ENCODE measurements at places on chromosomes 1 and 21.

DNA sequence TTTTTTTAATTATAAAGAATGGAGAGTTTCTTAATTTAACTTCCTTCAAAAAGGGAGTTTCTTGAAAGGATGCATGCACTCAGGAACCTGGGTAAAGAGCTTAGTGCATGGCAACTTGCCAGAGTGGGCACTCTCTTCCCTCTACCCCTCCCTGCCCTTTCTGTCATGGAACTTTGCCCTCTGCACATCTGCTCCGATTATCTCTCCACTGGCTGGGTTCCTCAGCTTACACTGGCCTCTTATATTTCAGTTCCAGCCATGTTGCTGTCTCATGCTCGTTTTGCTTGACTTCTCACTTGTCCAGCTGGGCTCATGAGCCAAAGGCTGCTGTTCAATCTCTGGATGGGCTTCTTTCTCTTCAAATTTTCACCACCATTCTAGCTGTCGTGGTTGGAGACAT, 87.0 kb downstream of the NCAM2 start:
- no peak for DNase-seq

- no peak for DNase-seq
Observed at GRCh38 chr1:117068580-117068979, 8.5 kb downstream of the TTF2 start.

DNA sequence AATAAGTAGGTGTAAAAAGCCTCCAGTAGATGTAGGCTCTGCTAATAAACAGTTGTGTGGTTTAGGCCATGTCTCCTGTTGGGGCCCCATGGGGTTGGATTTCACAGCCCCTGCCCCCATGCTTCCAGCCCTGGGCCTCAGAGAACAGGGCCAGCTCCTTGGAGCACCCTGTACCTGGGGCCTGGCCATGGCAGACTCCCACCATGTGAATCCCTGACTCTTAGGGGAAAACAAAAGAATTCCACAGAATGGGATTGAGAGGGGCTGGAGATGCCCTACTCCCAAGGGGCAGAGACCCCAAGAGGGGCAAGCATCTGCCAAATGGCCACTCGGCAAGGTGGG, 11.5 kb downstream of the LRP8 start:
- no peak for DNase-seq

GRCh38 chr1:234102583-234102982, 198.1 kb downstream of the SLC35F3 start:
- DNase-seq: no peak

DNA sequence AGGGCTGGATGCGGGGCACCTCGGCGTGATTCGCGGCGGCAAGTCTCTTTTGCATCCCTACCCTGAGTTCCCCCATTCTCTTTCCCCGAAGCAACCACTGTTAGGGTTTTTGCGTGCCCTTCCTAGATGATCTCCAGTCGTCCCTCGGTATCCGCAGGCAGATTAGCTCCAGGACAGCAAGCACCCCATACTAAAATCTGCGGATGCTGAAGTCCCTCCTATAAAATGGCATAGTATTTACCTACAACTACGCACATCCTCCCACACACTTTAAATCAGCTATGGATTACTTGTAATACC, 22.8 kb upstream of the CFAP126 start:
- DNase-seq: no peak

- no peak for DNase-seq
Observed at GRCh38 chr1:194618101-194618500, 1431.7 kb upstream of the B3GALT2 start.

Data from left kidney (tissue), 8 donors.